Vagina (tissue), 2 donors: ENCODE measurements at places on chromosomes 16 and 17. TPM values are rescaled to one million over a fixed set of nuclear protein-coding genes. Genes with fewer than 3 reads are reported as not detected.

- no peak for DNase-seq
Measured at GRCh38 chr16:5030251-5030870, 3.4 kb downstream of the NAGPA start.

GRCh38 chr16:74511961-74512360, 90.7 kb upstream of the CLEC18B start:
- no peak for DNase-seq

DNA sequence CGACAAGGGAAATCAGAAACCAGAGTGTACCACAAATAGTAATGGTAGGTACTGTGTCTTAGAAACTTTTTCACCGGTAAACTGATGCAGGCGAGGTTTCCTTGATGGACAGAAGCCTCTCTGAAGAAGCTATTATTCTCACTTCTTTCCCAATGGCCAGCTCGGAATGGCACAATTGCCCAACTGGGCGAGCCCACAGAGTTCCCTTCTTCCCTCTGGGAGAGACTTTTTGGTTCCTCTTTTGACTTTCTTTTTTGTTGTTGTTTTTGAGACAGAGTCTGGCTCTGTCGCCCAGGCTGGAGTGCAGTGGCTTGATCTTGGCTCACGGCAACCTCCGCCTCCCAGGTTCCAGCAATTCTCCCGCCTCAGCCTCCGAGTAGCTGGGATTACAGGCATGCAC, 16.9 kb downstream of the SLC43A2 start:
- DNase-seq, result no peak

DNA sequence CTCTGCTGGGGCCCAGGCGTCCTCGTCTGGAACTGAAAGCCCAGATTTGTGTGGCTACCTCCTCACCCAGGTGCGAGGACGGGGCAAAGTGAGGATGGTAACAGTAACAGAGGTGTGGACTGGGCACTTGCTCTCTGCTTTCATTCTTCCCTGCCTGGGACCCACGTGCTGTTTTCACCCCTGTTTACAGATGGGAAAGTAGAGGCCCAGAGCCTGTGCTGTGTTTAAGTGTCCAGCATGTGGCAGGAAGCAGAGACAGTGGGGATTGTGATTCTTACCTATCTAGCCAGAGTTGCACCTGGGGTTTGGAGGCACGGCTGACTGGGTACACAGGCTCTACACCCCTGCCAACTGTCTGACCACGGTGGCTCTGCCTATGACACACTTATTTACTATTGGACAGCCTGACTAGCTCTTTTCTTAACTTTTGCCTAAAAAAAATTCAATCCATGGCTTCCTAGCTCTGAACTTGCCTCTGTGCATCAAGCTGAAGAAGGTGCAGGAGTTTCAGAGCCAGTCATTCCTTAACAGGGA, 155.4 kb downstream of the CLEC16A start:
- no peak for DNase-seq

NXN gene
- 51.6 TPM for total RNA-seq
